ENCODE measurements at places on chromosomes 16 and 17.
A peak's percentile ranks its signal among the peaks of the same experiment; 100 is the strongest.

DNA sequence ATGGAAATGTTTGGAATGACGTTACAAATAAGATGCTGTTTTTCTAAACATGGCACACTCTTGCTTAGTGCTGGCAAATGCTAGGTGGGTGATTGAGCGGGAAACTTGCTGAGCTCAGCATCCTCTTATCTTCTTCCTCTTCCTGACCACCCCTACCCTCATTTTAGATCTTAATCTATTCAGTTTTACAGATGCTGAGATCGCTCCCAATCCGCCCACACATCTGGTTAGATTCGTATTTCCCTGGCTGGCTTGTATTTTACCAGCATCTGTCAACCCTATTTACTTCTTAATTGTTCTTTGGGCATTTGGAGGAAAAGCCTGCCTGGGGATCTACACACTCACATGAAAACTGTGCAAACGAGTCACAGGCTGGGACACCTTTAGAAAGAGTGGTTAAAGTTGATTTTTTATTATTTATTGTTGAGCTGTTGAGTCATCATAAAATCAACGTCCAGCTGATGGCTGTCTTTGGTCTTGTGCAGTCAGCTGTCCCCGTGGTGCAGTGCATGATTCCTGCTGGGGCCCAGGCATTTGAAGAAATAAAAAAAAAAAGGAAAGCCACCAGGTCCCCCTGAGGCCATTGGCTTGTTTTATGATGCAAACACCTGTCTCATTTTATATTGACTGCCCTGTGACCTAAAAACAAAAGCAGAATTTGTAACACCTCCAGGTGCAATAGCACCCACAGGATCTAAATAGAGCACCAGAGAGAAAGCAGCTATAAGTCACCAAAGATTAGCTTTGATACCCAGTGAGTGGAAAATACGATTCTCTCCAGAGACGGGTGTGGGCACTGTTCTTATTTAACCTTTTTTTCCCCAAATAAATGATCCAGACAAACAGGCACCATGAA lies 258.6 kb downstream of the HS3ST3B1 start:
- DNase-seq: no peak

DNA sequence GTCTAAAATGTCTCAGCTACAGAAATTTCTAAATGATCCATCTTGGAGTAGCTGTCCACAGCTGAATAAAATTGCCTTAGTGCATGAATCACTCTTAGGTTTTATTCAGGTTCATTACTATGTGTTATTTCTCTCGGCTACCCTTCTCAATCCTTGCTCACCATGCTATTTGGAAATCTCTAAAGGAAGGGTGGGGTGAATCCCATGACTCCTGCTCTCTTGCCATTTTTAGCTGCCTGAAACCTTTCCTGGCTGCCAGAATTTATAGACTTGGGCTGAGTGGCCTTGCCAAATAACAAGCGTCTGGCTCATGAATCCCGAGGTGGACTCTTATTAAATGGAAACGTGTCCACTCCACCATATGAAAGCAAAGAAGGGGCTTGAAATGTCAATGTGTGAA lies 936.1 kb upstream of the SOX9 start:
- DNase-seq: no peak

- no peak for DNase-seq
Observed at GRCh38 chr16:24580665-24581064, 41.3 kb downstream of the RBBP6 start.

- no peak for DNase-seq
Observed at GRCh38 chr17:57696050-57696449, 49.0 kb downstream of the CCDC182 start.

GRCh38 chr16:4172070-4172469 lies 55.8 kb upstream of the ADCY9 start:
- no peak for DNase-seq

DNA sequence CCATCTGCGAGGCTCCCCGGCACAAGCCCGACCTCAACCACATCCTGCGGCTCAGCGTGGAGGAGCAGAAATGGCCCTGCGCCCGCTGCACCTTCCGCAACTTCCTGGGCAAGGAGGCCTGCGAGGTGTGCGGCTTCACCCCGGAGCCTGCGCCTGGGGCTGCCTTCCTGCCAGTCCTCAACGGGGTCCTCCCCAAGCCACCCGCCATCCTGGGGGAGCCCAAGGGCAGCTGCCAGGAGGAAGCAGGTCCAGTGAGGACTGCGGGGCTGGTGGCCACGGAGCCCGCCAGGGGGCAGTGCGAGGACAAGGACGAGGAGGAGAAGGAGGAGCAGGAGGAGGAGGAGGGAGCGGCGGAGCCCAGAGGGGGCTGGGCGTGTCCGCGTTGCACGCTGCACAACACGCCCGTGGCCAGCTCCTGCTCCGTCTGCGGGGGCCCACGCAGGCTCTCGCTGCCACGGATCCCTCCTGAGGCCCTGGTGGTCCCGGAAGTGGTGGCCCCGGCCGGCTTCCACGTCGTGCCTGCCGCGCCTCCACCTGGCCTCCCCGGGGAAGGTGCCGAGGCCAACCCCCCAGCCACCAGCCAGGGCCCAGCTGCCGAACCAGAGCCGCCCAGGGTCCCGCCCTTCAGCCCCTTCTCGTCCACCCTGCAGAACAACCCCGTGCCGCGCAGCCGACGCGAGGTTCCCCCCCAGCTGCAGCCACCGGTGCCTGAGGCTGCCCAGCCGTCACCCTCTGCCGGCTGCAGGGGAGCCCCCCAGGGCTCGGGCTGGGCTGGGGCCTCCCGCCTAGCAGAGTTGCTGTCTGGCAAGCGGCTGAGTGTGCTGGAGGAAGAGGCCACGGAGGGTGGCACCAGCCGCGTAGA lies 13.1 kb upstream of the PRR35 start:
- DNase-seq: peak; percentile 47

GRCh38 chr16:68529931-68530701 lies 9.0 kb upstream of the ZFP90 start:
- peak; percentile 90 for DNase-seq

DNA sequence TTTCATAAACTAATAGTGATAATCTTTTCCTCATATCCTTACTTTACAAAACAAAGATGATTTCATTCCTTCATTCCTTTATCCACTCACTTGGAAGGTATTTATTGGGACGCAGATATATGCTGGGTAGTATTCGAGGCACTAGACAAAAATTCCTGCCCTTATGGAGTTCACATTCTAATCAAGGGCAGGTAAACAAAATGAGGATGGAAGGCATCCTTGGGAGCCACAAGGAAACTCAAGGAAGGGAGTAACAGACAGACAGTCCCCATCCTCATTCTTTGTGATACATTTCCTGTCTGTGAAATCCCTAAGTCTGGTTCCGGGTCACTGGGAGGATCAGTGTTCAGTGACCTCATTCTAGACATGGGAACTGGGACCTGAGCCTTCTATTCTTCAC lies 45.2 kb downstream of the SLC6A2 start:
- DNase-seq: no peak

GRCh38 chr17:80397034-80397387 lies 18.0 kb upstream of the ENDOV start:
- no peak for DNase-seq

DNA sequence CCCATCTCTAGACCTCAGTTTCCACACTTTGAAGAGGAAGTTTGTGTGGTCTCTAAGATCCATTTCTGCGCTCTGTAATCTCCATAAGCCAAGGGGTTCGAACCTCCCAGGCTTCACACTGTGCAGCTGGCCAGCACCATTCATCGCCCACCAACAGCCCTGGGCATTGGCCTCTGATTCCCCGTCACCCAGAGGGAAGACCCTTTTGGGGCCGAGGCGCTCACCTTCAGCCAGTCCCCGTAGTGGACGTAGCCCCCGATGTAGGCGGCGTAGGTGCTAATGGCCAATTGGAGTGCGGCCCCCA lies 678 bp downstream of the TMEM101 start:
- DNase-seq: no peak

GRCh38 chr17:75617218-75617617 lies 16.0 kb upstream of the SMIM5 start:
- no peak for DNase-seq

- DNase-seq: no peak
Observed at GRCh38 chr17:35715416-35715815, 16.0 kb upstream of the RASL10B start.

DNA sequence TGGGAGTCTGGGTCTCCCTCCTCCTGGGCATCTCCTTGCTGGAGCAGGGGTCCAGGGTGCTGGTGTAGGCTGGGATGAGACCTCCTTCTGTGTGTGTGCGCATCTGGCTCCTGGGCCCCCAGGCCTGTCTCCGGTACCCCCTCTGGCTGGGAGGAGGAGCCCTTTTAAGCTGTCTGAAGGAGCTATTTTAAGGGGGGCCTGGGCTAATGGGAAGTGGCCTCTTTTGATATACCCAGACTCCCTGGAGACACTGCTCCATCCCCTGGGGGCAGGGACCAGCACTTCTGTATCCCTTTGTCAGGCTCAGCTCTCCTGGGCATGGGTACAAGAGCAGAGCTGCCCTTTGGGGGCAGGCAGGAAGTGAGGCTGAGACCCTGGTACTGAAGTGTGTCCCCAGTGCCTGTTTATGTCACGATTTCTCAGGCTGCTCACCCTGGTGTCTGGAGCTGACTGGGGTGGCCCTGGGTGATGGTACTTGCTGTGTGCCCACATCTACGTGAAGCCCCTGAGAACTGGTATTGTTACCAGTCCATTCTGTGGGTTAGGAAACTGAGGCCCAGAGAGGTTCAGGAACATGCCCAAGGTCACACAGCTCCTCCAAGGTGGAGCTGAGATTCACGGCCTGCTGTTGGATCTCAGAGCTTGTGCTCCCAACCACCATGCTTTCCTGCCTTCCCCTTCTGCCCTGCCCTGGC lies 6.5 kb downstream of the ADCY7 start:
- no peak for DNase-seq

GRCh38 chr16:64751906-64752305 lies 370.0 kb downstream of the CDH11 start:
- no peak for DNase-seq

- no peak for DNase-seq
Observed at GRCh38 chr17:73069841-73070240, 22.6 kb downstream of the SLC39A11 start.

DNA sequence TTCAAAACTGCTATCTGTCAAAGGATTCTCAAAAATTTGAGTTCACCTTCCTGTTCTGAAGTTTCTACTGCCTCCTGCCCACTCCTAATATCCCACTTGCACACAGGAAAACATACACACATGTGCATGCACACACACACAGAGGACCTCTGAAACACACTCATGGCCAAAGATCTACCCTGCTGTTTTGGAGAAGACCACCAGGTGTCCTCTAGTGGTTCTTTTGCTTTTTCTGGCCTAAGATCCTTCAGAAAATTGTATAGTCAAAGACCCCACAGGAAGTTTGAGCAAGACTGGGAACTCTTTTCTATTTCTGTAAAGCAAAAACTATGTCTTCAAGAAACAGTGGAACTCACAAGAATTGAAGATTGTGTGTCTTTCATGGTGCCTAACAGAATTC lies 90.2 kb downstream of the CDH8 start:
- no peak for DNase-seq

DNA sequence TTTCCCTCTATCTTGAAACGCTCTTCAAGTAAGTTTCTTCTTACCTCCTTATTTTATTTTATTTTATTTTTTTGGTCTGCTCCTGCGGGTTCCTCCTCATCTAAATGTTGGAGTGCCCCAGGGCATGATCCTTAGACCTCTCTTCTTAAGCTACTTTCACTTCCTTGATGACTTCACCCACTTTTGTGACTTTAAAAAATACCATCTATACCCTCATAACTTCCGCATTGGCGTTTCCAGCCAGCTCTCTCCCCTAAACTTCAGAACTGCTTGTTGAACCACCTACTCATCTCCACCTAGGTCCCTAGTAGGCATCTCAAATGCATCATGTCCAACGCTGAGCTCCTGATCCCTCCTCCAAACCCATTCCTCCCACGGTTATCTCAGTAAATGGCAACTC lies 51.4 kb upstream of the NFAT5 start:
- DNase-seq: no peak

DNA sequence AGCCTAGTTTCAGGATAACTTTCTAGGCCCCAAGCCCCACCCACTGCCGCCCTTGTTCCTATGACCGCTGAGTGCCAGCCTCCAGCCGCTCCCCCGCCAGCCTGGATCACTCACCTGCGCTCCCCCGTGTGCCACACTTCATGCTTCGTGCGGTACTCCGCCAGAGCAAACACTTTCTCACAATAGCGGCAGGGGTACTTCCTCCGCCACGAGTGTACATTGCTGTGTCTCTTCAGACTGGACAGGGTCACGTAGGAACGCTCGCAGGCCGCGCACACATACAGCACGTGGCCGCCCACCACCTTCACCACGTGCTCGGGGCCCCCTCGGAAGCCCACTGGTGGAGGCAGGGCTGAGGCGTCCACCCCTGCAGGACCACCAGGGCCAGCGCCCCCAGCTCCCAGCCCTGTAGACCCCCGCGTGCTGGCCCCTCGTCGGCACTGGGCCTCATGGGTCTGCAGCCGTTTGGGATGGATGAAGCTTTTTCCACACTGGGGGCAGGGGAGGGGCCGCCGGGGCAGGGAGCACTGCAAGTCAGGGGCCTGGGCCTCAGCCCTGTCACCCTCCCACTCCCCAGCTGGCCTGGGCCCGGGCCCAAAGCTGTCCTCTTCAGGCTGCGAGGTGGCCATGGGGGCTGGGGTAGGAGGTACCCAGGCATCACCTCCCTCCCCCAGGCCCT lies 13.7 kb downstream of the ZBTB4 start:
- DNase-seq: no peak

- DNase-seq: no peak
Observed at GRCh38 chr16:21943571-21943970, 9.6 kb upstream of the UQCRC2 start.

GRCh38 chr16:19481296-19481695 lies 40.6 kb downstream of the GDE1 start:
- no peak for DNase-seq

DNA sequence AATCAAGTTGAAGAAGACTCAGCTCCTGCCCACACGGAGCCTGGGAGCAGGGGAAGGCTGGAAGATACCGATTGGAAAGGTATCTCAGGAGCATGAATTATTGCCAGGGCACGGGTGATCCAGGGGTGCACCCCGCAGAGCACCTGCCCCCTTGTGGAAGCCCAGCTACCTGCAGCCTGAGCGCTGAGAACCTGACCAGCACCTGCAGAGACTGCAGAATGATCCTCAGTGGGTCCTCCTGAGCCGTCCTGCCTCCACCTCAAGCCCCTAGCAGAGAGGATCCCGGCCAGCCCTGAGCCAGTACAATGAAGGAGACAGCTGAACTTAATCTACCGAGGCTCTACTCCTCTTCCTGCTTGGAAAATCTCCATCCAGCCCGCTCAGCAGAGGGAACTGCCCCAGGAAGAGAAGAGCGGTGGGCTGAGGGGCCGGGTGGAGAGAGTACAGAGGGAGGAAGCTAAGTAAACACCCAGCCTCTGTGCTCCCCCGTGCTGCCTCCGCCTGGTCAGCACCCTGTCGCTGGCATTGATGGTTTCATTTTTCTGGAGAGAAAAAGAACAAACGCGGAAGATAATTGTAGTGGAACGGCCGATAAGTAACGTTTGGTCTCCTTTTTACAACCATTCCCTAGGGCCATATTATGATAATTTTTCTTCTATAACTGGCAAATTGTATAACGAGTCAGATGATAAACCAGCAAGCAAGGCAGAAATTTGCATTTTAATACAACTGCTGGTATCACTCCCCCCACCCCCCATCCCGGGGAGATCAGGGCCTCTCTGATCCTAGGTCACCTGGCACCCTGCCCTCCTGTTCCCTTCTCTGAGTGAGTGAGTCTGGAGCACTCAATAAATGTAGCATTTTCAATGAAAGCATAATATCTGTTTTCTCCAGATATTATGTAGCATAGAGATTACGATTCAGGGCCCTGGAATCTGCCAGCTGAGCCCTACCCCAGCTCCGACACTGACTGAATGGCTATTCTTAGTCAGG lies 204.5 kb upstream of the RPL38 start:
- peak; percentile 67 for DNase-seq
